ENCODE measurements at places on chromosomes 11 and 22.

GRCh38 chr22:47281126-47282106 lies 519.0 kb downstream of the TBC1D22A start:
- no peak for DNase-seq

DNA sequence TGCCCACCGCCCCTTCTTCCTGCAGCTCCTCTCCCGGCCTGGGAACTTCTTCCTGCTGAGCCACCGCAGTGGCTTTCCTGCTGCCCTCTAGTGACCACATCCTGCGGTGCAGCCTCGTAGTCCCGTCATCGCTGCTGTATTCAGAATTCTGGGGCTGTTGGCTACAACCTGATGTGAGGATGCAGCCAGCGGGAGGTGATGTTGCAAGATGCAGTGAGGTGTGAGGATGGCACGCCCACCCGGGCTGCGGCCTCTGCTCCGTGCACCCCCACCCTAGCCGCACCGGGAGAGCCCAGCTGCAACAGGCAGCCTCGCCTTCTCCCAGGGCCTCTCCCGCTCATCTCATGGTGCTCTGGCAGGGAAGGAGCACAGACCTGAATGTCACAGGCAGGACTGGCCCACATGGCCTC lies 10.1 kb downstream of the CHST1 start:
- peak; percentile 91 for DNase-seq

GRCh38 chr22:29617922-29618629 lies 14.6 kb downstream of the NF2 start:
- peak; percentile 45 for DNase-seq

GRCh38 chr11:46555267-46556054 lies 38.4 kb downstream of the AMBRA1 start:
- no peak for DNase-seq

DNA sequence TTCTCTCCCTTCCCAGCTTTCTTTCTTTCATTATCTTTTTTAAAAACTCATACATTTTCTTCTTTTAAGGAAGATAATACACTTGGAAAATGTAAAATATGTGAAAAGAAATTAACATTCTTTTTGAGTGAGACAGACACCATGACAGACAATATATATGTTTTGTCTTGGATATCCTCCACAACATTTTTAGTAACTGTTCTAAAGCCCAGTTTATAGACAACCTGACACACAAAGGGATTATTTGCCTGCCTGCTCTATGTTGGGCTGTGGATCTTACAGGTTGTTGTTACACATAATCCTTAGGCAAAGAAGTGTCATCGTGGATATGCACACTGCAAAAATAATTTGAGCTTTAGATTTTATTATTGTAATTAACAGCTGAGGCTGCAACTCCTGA lies 301.4 kb upstream of the PDGFD start:
- no peak for DNase-seq

- no peak for DNase-seq
Measured at GRCh38 chr11:44595964-44596381, 30.5 kb downstream of the CD82 start.

DNA sequence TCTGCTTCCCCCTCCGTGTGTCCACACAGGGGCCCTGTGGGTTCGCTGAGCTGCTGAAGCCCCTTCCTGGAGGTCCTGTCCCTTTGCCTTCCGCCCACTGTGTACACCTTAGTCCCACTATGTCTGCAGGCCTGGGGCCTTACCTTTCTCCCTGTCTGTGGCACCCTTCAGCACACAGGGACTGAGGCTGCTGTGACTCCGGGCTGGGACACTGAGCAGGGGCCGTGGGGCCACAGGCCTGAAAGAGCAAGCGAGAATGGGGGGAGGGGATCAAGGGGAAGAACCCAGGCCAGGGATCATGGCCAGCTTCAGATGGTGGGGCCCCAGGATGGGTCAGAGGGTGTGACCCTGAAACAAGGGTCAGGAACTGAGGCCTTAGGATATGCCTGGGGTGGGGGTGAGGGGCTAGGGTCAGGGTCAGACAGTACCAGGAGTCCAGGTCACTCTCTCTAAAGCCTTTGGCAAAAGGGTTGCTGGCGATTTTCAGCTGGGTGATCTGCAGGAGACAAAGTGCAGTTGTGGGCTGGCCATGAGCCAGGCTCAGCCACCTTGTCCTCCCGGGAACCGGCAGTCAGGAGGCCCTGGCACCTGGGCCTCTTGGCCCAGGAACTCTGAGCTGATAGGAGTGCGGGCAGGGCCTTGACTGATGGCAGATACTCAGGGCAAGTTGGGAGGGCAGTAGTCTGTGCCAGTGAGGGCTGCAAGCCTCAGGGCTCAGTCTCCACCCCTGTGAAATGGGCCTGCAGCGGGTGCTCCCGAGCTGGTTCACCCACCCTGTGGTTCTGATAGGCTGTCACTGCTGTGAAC lies 2.6 kb upstream of the NUDT8 start:
- peak; percentile 6 for DNase-seq

- DNase-seq: no peak
Measured at GRCh38 chr11:39249566-39250365, 2209.7 kb downstream of the LRRC4C start.

DNA sequence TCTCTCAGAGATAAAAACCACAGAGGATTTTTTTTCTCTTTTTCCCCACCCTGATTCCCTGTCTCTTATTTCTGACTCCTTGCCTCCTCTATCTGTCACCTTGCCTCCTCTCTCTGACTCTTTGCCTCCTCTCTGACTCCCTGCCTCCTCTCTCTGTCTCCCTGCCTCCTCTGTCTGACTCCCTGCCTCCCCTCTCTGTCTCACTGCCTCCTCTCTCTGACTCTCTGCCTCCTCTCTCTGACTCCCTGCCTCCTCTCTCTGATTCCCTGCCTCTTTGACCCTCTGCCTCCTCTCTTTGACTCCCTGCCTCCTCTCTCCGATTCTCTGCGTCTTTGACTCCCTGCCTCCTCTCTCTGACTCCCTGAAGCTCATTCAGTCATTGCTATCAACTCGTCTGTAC lies 3.1 kb downstream of the RASD2 start:
- DNase-seq: no peak

DNA sequence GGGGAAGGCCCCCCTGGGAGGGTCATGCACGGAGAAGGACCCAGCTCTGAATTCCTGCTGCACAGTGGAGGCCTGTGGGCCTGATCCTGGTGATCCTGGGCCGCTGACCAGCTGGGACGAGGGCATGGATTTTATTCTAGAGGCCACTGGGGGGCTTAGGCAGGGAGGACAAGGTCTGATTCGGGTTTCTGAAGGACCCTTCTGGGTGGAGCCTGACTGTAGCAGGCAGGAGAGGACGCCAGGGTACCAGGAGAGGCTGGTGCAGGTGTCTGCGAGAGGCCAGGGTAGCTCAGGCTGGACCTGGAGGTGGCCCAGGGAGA lies 31.3 kb downstream of the MPPED1 start:
- DNase-seq: no peak

DNA sequence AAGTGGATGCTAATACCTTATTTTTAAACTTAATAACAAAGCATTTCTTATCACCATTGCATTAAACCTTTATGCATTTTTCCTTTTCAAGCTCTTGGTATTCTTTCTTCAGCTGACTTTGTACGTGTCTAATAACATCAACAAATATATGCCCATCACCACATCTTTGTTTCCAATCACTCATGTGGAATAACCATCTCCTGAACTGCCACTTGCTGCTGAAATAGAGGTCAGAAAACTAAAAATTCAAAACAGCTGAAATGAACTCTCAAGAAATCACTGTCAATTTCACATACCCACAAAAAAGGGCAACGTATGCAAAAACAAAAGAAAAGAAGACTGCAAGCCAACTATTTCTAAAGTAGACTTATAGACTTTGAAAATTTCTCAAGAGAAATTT lies 7.4 kb downstream of the MSANTD4 start:
- no peak for DNase-seq

- no peak for DNase-seq
Measured at GRCh38 chr22:18012531-18012930, 11.8 kb downstream of the MICAL3 start.

- peak; percentile 99 for DNase-seq
Measured at GRCh38 chr22:39994566-39995392, at the start of gene FAM83F. TSS of gene FAM83F (plus strand) at chr22:39994954. CDS start at chr22:39995043, 89 bp downstream.

- DNase-seq: peak; percentile 64
Measured at GRCh38 chr22:25153961-25154666, 45.5 kb upstream of the CRYBB3 start.

- no peak for DNase-seq
Measured at GRCh38 chr11:67495234-67496005, 9.7 kb downstream of the PITPNM1 start.

GRCh38 chr11:106691807-106692365 lies 326.4 kb downstream of the GUCY1A2 start:
- DNase-seq: no peak

DNA sequence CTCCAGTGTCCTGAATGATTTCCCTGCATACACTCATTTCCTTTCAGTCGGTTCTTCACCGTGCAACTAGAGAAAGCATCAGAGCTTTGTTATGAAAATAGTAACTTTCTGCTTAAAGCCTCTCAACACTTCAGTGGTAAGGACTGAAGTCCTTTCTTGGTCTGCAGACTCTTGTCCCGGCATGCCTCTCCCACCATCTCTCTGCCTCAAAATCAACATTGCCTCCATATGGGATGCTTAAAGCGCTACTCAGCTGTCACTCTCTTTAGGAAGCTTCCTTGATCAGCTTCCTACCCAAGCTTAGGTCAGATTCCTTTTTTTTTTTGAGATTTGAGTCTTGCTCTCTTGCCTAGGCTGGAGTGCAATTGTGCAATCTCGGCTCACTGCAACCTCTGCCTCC lies 36.7 kb downstream of the APLP2 start:
- DNase-seq: no peak

DNA sequence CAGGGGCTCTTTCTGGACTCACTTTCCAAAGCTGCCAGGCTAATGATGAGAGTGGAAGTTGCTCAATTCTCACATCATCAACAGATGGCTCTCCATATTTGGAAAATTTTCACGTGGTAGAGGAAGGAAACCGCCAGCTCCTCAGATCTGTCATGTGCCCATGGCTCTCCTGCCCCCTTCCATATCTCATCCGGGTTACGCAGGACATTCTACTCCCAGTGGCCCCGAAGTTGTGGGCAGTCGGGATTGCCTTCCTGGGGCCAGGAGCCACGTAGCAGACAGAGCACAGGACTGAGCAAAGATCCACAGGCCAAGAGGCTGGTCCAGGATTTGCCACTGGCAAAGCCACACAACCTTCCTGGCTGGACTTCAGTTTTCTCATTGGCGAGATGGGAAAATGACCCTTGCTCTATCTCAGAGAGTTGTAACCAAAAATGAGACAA lies 38.8 kb downstream of the RPUSD4 start:
- DNase-seq: no peak

DNA sequence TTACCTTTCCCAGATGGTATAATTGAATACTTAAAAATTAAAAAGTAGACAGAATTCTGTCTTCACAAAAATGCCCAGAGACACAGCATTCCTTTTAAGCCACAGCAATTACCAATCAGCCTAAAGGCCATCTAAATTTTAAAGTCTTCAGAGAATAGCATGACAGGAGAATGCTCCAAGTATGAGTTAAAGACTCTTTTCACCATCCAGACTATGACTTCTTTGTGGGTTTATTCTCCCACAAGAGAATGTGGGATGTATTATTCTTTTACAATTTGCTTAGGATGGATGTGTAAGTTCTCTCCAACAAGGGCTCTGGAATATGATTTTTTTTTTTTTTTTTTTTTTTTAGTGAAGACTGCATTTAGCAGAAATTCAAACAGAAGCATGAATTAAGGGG lies 249.9 kb downstream of the TTC28 start:
- no peak for DNase-seq

DNA sequence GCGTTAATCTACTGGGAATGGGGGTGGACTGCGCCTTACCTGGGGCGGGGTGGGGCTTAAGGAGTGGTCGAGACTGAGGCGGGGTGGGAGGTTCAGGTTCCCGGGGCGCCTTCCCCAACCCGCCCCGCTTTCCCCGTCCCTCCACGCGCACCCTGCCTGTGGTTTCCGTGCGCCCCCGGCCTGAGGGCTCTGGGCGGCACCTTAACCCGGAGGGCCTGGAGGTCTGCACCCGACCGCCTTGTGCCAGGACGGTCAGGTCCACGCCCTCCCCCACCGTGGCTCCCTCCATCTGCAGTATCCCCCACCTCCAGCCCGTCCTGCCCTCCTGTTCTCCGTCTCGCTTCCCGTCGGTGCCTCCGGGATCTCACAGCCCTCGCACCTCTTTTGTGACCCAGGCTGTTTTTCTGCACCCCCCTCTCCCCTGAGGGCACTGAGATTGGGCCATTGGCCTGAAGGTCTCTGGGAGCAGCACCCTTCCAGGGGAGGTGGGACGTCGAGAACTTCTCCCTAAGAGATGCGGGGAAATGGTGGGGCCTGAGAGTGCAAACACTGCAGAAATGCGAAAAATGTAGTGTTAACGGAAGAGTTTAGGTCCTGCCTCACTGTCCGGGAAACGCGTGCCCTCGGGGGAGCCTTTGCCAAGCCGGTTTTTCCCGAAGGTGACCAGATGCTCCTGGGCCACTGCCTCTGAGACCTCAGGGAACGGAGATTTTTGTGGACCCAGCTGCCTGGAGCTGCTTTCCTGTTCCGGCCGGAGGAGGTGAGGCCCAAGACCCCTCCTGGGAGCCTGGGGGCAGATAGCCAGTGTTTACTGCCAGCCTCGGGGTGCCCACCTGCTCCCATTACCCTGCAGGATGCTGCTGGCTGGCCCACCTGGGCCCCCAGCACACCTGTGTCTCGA lies 1.2 kb upstream of the ASCL2 start:
- DNase-seq: no peak

DNA sequence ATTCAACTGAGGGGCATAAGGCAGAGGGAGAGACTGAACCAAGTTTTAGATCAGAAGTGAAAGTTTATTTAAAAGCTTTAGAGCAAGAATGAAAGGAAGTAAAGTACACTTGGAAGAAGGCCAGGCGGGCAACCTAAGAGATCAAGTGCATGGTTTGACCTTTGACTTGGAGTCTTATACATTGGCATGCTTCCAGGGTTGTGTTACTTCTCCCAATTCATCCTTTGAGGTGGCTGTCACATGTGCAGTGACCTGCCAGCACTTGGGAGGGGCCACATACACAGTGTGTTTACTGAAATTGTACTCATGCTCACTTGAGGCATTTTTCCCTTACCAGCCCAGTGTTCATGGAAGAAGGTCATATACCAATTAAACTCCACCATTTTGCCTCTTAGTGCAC lies 30.4 kb downstream of the CYP2R1 start:
- DNase-seq: no peak

All from iPS-NIHi11 (cell line).